ENCODE measurements at places on chromosomes 2 and 18.

- DNase-seq = no peak
These were observed 1065.2 kb upstream of the FAM98A start for GRCh38 chr2:34664266-34664665.

DNA sequence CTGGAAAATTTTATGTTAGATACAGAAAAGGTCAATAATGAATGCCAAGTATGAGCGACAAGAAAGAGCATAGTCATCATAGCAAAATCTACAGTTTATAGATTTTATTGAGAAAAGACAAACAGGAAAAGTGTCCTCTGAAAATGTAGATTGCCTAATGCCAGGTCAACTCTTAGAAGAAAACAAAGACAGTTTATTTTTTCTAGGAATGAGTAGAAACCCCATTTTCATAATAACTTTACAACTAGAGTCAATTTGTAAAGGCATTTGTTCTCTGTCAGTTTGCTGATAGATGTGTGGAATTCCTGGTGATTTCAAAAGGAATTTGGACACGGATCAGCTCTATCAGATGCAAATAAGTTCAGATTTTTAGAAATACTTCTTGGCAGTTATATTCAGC is 16.6 kb downstream of the CDH7 start:
- no peak for DNase-seq

- DNase-seq = no peak
These were observed 19.9 kb upstream of the SP3 start for GRCh38 chr2:173984866-173985604.

GRCh38 chr18:50679056-50679455 is 119.2 kb downstream of the MAPK4 start:
- no peak for DNase-seq

GRCh38 chr2:28927878-28928277 is 33.4 kb downstream of the WDR43 start:
- no peak for DNase-seq

DNA sequence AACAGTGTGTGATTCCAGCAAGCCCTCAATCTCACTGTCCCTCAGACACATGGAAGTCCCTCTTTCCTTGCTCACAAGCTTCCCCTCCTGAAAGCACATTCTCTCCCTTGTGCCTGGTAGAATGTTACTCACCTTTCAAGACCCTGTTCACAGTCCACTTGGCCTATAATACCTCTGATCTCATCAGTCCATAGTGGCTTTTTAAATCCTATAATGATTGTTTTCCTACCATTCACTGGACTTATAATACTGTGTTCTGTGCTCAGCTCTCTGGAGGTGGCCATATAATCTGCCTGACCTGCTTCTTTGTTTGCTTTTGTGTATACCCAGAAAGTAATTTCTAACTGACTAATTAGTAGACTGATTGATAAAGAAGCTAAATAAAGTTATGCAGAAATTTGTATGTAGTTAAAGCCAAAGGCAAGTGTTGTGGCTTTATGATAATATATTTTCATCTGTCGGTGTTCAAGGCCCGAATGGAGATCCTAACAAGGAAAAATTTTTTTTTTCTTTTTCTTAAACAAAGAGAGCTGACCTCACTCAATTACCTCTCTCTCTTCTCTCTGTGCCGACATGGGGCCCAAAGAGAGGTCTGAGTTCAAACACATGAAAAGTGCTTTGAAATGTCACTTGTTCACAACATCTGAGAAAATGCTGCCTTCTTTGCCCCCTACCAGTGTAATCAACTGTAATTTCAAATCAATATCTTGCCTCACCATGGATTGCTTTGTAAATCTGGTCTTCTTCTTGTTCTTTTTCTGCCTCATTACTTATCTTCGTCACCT is 1033.0 kb upstream of the PIK3C3 start:
- no peak for DNase-seq

GRCh38 chr18:74977041-74977440 is 231.9 kb downstream of the PTGR3 start:
- no peak for DNase-seq

DNA sequence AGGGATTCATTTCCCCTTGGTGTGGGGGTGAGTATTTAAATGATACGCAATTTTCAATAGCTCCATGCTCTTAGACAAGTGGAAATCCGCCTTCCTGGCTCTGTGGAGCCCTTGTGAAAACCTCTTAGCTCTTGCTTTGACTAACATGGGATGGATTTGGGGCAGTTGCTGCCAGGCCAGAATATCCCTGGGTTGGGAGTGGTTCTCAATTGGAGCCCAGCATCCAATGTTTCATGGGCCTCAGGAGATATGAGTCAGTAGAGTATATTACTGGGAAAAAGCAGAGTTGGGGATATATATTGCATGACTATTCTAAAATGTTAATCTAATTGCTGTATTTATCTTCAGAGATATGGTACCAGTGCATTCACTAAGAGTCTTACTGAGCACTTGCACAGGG is 104.4 kb upstream of the IL1R2 start:
- DNase-seq = no peak

- DNase-seq = no peak
These were observed 232.7 kb upstream of the COPS8 start for GRCh38 chr2:236852977-236853374.

GRCh38 chr18:13823707-13824395 is at the start of gene MC5R:
TSS of gene MC5R (plus strand) at chr18:13824149. CDS start at chr18:13825766, 1,617 bp downstream.
- no peak for DNase-seq

- no peak for DNase-seq
These were observed 877.6 kb downstream of the SLC4A3 start for GRCh38 chr2:220504938-220505503.

DNA sequence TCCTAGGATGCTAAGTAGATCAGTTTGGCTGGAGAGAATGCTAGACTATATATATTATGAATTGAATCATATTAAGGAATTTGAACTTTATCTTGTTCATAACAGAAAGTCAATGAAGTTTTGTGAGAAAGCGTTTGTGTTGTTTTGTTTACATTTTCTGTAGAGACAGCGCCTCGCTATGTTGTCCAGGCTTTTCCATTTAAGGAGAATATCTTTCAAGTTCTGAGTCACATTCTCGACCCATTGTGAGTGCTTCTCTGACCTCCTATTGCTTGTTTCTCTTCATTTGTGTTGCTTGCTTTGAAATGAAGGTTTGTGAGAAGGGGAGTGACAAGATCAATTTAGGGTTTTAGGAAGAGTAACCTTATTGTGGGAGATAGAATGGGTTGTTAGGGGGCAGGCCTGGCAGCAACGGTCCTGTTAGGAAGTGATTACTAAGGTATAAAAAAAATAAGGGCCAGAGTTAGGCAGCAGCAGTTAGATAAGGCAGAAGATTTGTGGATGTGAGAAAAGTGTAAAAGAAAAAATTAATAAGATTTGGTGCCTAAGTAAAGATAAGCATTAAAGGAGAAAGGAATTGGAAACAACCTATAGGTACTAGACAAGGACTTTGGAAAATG is 47.6 kb upstream of the ACVR1 start:
- DNase-seq = no peak

DNA sequence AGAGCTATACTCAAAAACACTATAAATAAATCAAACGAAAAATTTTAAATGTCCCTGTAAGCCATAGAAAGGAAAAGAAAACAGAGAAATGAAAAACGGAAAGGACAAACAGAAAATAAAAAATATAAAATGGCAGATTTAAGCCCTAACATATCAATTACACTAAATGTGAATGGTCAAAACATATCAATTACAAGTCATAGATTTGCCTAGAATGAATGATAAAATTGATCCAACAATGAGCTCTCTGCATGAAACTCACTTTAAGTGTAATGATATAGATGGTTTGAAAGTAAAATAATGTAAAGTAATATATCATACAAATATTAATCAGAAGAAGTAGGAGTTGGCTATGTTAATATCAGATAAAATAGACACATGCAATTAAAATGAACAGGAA is 54.2 kb upstream of the TCF4 start:
- DNase-seq = no peak

DNA sequence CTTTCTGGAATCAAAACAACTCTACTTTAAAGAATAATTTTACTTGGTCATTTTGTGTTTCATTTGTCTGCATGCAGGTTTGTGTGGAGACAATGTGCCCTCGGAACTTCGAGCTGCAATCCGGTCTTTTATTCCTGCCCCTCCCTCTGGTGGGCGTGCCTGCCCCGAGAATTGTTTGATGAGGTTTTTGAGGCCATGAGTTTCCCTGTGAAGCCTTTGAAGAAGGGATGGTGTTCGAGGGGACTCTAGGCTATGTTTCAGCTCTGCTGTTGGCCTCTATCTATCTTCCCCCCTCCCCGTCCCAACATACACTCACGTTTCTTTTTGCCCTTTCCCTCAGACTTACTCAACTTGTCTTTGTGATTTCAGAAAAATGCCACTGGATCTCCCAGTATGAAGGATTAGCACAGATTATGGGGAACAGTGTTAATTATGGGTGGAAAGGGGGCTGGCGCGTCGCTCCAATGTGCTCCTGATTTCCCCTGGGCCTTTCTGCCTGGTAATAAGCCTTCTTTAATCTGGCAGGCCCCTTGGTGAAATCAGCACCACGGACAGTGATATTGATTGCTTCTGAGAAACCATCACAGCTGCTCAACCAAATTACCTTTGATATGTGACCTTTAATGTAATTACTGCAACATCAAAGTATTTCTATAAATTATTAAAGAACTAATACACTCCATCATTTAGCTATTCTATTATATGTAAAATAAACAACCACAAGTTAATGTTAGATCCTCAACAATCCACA is 82.2 kb downstream of the CELF4 start:
- no peak for DNase-seq

- DNase-seq = no peak
These were observed 38.2 kb upstream of the NPAS2 start for GRCh38 chr2:100781523-100782379.

DNA sequence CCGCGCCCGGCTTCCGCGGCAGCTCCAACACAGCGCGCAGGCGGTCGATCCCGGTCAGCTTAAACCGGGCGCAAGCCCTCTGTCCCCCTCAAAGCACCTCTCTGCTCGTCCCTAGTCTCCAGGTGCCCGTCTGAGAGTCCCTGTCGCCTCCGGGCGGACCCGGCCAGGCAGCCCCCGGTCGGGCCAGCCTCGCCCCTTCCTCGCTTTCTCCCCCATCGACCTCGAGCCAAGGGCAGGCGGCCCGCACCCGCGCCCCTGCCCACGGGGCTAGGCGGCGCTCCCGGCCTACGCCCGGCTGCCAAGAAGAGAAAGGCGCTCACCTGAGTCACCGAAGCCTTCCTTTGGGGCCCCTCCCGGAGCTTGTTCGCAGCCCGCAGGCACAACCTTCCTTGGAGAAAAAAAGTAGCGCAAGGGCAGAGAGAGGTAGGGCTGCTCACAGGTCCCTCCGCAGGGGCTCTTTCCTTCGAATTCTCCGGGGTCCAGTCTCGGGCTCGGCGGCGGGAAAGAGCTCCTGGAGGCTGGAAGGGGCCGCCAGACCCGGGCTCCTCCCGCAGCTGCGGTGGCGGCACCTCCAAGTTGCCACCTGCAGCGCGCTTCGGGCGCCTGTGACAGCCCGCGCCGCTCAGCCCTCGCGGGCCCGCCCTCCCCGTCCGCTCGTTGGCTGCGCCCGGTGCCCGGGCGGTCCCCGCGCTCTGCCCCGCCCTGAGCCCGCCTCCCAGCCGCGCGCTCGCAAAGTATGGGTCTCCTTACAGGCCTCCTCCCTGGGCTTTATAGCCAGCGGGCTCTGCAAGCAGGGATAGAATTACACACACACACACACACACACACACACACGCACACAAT is 86.5 kb upstream of the EPB41L3 start:
- DNase-seq = peak; percentile 72

GRCh38 chr2:5665066-5665465 is 27.1 kb upstream of the SOX11 start:
- DNase-seq = no peak

DNA sequence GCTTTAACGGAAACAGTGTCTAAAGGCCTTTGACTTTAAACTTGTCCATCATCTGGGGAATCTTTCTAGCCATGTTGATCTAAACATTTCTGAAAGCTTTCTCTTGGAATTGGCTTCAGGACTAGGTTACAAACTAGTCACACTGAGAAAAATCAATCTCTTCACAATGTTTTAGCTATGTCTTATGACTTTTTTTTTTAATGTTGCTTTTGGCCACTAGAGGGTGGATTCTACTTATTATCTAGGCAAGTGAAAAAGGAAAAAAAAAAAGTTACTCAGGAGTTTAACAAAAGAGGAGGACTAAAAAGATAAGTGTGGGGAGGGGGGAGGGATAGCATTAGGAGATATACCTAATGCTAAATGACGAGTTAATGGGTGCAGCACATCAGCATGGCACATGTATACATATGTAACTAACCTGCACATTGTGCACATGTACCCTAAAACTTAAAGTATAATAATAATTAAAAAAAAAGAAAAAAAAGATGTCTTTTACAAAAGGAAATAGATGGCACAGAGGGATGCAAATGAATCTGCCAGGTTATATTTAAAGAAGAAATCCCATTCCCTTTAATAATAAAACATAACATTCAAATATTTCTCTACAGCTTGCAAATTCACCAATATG is 160.4 kb upstream of the PID1 start:
- DNase-seq = no peak

GRCh38 chr2:69791045-69791444 is 38.4 kb upstream of the GMCL1 start:
- no peak for DNase-seq

GRCh38 chr2:188478724-188479123 is 187.1 kb downstream of the GULP1 start:
- no peak for DNase-seq

GRCh38 chr2:116733699-116734098 is 1080.8 kb upstream of the DDX18 start:
- no peak for DNase-seq

DNA sequence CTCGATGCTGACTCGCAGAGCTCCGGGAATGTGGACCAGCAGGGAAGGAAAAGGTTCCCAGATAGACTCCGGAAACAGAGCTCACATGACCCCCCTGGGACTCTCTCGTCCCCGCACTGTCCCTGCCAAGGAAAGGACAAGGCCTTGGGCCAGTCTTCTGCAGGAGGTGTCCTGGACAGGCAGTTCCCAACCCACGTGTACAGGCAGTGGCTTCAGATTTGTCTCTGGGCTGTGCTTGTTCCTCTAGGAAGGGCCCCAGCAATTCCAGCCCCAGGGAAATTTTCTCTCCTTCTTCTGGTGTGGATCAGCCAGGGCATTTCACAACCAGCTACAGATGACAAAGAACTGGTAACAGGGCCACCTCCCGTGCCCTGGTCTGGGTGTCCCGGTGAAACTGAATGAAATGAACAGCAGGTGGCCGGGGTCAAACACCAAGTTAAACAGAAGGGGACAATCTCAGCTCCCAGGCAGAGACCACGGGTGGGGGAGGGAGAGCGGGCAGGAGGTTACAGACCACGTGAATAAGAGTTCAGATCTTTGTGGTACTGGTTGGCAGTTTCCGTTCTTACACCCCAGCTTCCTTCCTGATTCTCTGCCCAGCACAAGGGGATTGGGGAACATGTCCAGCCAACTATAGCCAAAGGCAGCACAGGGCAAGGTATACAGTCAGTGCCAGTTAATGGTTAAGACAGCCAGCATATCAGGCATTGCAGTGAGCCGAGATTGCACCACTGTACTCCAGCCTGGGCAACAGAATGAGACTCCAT is 52.2 kb upstream of the CAB39 start:
- peak; percentile 60 for DNase-seq
